ENCODE measurements at places on chromosomes 2 and 18.

DNA sequence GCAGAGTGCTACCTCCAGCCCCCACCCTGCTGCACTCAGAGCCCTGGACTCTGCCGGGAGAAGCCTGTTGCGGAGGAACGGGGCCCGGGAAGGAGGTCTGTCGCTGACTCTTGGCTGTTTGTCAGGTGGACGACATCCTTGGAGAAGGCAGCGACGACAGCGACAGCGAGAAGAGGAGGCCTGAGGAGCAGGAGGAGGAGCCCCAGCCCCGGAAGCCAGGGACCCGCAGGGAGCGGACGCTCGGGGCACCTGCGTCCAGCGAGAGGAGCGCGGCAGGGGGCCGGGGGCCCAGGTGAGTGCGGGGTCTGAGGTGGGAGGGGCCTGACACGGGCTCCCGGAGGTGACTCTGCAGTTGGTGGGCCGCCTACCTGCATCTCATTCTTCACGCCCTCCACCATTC lies 56.6 kb downstream of the CTDP1 start:
- DNase-seq: no peak

DNA sequence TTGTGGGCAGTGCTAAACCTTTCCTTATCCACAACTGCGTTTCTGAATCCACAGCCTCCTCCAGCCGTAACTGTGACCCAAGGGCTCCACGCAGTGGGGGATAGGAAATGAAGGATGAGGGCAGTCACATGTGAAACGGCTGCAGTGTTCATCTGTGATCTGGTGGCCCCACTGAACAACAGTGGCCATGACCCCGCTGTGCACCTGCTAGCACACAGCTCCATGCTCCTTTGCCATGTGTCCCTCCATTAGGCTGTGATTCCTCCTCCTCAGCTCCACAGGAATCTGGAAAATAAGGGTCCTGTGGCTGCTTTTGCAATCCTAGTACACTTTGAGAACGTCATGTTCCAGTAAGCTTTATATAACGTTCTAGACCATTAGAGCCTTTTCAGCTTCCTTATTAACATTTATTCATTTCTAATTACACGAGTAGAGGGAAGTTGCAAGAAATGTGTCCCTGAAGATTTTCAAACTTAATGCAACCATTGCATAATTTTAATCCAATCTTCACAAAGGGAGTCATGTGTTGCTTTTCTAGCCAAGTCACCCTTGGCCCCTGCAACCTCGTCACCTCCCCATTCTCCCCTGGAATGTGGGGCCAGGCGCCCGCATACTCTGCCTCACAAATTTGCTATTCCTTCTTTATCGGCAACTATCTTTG lies 7.1 kb upstream of the NAPG start:
- peak; percentile 62 for DNase-seq

GRCh38 chr18:3605954-3606443 lies 156.0 kb downstream of the TGIF1 start:
- peak; percentile 78 for DNase-seq

GRCh38 chr2:219436491-219436890 lies 1.8 kb downstream of the SPEG start:
- no peak for DNase-seq

GRCh38 chr18:73110307-73110706 lies 242.5 kb upstream of the NETO1 start:
- DNase-seq: no peak

DNA sequence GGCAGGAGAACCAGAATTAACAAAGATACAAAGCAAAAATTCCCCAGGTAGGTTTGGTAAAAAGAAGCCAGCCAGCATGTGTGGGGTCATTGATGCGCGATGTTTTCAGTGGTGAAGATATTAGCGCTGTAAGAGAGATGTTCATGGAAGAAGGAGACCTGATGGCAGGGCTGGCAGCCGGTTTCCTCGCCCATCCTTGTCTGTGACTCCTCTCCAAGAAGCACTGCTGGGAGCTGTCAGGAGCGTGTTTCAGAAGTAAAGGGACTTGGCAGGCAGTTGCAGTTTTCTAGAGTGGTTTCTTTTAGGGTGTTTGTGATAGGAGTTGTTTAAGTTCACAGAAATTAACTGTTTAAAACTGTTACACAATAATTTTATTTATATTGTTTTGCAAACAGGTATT lies 24.6 kb downstream of the TAF1B start:
- no peak for DNase-seq

DNA sequence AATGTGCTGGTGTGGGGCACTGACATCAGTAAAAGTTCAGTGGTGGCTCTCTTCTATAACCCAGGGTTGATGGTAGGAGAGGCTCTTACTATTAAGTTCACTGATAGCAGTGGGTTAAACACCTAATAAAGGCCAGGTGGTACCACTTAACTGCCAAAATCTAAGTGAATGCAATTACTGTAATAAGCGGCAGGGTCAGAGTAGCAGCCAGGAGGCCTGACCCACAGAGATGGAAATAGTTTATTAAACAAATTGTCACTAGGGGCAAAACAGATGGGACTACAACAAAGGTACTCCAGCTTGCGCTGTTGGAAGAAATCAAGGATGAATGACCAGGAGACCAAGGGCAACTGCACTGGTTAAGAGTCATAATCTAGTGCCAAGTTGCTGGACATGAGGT lies 26.6 kb downstream of the ZSWIM2 start:
- DNase-seq: no peak

DNA sequence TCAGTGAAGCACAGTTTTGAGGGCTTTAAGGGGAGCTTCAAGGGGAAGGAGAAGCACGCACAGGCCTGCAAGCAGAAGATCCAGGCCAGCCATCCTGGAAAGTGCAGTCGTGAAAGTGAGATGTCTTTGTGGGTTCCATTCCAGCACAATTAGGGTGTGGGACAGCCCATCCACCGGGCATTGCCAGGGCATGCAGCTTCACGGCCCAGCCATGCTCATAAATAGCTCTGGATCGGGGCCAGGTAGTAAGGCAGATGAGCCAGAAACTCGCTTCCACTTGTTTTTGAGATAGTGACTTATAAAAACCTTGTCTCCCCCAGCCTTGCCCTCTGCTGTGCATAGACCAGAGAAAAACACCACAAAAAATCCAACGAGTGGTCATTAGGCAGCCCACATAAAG lies 21.0 kb downstream of the KDSR start:
- DNase-seq: no peak

DNA sequence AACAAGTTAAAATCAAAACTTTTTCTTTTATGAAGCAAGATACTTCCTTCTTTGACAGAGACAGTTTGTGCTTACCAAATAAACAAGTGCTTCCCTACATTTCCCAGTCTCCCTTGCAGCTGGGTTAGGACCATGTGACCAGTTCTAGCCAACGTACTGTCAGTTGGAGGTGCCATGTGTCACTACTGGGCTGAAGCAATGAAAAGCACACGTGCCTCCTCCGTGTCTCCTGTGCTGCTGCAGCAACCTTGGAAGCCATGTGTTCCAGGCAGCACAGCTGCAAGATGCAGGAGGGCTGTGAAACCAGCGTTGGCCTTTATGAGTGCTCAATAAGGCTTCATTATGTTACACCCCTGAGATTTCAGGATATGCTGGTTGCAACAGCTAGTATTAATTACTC lies 93.2 kb downstream of the DHRS9 start:
- DNase-seq: no peak

DNA sequence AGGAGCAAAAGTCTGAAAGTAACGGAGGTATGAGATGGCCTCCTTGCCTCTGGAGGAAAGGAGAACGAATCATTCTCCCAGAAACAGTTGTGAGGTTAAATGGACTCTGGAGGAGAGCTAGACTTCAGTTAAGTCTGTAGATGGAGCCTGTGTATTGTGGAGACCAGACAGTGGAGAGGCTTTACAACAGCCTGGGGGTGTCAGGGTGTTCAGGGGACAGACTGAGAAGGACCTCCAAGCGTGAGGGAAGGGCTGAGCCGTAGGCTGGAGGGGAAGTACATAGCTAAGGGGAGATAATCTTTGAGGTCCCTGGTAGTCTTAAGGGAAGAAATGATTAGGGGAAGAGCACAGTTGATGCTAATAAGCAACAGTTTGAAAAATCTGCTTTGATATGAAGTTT lies 76.6 kb downstream of the GALNT1 start:
- no peak for DNase-seq

DNA sequence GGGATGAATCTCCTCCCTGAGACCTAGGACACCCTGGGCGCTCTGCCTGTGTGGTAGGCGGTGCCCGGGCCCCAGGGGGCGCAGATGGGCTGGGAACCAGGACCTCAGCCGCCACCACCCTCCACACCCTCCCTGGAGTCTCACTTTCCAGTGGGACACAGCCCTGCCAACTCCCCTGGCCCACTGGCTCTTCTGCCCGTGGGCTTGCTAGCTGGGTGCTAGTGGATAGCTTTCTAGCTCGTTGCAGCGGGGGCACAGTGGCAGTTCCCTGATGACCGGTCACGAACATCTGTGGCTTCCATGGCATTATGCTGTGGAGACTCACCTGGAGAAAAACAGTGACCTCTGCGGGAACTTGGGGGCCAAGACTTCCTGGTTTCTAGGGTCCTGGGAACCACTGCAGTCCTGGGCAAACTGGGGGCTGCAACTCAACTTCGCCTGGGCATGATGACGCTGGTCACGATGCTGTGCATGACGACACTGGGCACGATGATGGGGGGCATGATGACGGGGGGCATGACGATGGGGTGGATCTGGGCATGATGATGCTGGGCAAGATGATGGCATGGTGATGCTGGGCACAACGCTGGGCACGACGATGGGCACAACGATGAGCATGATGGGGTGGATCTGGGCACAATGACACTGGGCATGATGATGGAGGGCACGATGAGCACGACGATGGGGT lies 31.0 kb upstream of the ALLC start:
- DNase-seq: no peak

GRCh38 chr18:76421685-76422078 lies 73.4 kb downstream of the ZNF516 start:
- no peak for DNase-seq

- DNase-seq: no peak
Measured at GRCh38 chr18:13264091-13265007, 45.8 kb downstream of the LDLRAD4 start.

GRCh38 chr2:9883897-9884296 lies 40.6 kb downstream of the TAF1B start:
- no peak for DNase-seq

GRCh38 chr18:4181882-4182568 lies 273.1 kb downstream of the DLGAP1 start:
- DNase-seq: no peak

DNA sequence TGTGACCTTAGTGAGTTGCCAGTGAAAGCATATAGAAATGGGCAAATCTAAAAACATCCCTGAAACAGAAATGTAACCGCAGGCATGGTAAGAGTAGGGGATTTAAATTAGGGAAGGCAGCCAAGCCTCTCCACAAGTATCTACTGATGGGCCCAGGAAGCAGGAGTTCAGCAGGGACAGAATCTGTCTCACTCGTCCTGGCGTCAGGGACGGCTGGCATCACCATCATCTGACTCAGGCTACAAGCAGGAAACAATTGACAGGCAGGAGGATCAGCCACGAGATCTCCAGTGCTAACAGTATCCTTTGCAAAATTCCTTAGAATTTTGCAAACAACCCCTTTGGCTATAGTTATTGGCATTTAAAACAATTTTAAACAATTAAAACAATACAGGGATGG lies 61.3 kb downstream of the SMAD4 start:
- no peak for DNase-seq

DNA sequence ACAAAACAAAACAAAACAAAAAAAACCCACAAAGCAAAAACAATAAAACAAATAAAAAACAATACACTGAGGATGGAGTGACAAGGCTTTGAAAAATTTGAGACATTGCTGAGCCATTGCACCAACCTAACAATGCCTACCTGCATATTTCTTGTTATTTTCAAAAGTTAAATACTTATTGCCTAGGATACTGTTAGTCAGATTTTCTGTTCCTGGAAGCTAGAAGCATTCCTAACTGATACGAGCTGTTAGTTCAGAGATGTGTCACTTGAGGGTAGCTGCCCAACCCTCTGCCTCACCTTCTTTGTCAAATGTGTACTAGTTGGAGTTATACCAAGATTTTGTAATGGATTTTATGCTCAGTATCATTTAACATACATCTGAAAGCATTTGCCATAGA lies 187.2 kb downstream of the TXNL1 start:
- peak; percentile 5 for DNase-seq

- no peak for DNase-seq
Measured at GRCh38 chr18:60675801-60676200, 303.2 kb upstream of the MC4R start.

DNA sequence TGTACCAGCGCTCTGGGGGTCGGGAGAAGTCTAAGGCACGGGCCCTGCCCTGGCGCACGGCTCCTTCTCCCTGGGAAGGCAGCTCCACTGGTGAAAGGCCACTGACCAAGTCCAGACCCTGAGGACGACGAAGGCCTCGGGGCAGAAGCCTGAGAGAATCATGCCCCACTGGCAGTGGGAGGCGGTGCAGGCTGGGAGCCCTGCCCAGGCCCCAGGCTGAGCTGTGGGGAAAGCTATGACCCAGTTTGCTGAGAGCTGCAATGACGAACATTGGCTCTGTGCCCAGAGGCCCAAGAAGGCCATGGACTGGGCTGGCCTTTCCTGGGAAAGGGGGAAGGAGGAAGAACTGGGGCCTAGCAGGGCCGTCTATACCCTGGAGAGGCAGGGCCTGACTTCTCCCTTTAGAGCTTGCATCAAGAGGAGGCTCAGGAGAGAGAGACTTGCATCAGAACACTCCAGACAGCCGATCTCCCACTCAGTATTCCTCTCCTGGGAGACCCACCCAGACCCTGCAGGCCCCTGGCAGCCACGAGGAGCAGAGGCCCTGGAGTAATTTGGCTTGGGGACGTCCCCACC lies 32.9 kb downstream of the HS1BP3 start:
- peak; percentile 95 for DNase-seq

Data from fibroblast of skin of right biceps (primary cell).